ENCODE measurements at places on chromosomes 6 and 20. TPM values are rescaled to one million over a fixed set of nuclear protein-coding genes. Genes with fewer than 3 reads are reported as not detected.

The NHSL1 gene
- 0.89 TPM for total RNA-seq

The PI3 gene
- total RNA-seq = not detected

The OR2H2 gene
- not detected for total RNA-seq

The MRPS18B gene
- 85.9 TPM for total RNA-seq

The HFE gene
- total RNA-seq = 31.7 TPM

The ISM1 gene
- total RNA-seq = not detected

The SLC22A7 gene
- not detected for total RNA-seq

The MRAP2 gene
- not detected for total RNA-seq

The EPHA7 gene
- total RNA-seq = under 0.01 TPM

The OPRM1 gene
- not detected for total RNA-seq

The PNLDC1 gene
- total RNA-seq = 0.18 TPM
